ENCODE measurements at places on chromosomes 11 and 22.

DNA sequence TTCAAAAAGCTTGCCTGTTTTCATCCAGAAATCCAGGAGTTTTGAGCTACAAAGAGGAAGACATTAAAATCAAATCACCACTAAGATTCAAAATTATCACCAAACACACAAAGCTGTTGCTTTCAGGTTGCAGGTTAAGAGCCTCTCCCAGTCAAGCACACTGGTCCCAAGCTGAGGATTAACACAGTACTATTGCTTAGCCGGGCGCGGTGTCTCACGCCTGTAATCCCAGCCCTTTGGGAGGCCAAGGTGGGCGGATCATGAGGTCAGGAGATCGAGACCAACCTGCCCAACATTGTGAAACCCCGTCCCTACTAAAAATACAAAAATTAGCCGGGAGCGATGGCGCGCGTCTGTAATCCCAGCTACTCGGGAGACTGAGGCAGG lies 1165.1 kb downstream of the LRRC4C start:
- DNase-seq: no peak

GRCh38 chr22:16824716-16825687 lies at the start of gene XKR3:
TSS of gene XKR3 (minus strand) at chr22:16825411. CDS start at chr22:16808073, 17,338 bp downstream.
- DNase-seq: peak; percentile 2

- peak; percentile 61 for DNase-seq
These were observed 80.2 kb downstream of the CCDC34 start for GRCh38 chr11:27282806-27283205.

DNA sequence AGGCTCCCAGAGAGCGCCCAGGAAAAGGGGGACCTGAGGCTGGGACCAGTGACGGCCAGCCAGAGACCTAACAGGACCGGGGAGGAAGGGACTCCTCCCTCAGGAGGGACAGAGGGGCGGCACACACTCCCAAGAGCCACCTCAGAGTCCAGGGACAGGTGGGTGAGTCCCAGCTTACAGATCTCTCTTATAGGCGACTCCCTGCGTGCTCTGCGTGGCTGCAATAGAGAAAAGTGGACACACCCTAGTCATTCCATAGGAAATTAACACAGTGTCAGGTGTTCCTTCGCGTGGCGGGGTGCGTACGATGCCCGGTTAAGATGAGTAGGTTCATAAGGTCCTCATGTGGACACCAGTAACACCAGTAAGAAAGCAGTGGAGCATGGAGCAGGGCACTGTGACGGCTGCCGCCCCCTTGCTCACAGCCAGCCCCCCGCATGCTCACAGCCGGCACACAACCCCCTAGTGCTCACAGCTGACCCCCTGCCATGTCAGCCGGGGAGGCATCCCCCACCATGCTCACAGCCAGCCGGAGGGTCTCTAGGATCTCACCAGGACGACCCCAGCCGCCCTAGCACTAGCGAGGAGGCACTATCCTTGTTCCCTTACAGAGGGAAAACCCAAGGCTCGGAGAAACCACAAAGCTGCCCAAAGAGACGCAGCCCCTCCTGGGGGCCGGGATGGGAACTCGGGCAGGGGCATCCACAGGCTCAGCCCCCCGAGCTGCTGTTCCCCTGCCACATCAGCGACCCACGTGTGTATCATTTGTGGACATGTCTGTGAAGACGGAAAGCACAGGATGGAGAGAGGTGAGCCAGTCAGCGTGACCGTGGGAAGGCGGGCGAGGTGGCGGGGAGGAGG lies 426.8 kb downstream of the TBC1D22A start:
- no peak for DNase-seq

GRCh38 chr11:75931124-75931523 lies 116.1 kb downstream of the UVRAG start:
- DNase-seq: no peak

DNA sequence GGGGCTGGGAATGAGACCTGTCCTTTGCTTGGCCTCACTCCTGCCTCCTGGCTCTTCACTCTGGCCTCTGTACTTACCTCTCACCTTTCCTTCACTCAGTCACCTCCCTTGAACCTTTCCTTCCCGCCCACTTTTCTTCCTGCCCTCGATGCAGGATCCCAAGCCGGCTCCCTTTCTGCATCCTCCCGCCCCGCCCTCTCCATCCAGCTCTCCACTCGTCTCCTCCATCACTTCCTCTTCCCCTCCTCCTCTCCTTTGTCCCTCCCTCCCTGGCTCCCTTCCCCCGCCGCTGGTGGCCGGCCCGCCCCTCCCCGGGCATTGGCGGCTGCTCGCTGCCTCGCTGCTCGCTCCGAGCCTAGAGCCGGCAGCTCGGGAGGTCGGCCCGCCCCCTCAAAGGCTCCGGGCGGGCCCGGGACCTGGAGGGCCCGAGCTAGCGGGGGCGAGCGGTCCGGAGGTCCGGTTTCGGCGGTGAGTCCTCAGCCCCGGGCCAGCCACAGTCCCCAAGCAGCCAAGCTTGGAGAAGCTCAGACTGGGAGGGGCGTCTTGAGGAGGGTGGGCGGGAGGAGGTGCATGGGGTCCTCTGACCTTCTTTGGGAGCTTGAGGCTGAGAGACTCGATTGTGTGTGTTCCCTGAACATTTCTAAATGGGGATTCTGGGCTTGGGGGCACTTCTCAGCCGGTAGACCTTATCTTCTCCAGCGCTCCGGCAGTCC lies 13.8 kb downstream of the PHLDB1 start:
- DNase-seq: peak; percentile 93

DNA sequence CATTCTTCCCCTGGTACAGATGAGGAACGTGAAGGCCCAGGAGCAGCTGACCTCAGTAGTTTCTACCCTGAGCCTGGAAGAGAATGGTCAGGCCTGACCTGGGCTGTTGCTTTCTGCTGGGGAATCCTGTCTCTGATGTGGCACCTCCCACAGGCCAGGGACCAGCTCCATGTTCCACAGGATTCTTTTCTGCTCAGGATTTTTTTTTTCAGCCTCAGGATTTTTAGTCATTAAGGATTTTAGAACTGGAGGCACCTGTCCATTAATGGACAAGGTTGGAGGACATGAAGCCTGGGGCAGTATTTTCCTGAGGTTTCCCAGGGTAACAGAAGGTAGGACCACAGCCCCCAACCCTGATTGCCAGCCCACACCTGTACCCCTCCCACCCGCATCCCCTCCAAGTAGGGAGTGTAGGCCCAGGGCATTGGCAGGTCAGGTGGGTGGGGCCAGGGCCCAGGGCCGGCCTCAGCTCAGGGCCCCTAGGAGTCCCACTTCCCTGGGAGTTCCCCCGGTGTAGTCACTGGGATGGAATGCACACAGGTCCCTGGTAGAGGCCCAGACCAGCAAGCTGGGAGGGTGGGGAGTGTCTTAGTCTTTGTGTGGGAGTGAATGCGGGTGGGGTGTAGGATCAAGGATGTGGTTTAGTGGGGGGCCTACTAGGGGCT lies 16.1 kb downstream of the BIK start:
- peak; percentile 33 for DNase-seq

DNA sequence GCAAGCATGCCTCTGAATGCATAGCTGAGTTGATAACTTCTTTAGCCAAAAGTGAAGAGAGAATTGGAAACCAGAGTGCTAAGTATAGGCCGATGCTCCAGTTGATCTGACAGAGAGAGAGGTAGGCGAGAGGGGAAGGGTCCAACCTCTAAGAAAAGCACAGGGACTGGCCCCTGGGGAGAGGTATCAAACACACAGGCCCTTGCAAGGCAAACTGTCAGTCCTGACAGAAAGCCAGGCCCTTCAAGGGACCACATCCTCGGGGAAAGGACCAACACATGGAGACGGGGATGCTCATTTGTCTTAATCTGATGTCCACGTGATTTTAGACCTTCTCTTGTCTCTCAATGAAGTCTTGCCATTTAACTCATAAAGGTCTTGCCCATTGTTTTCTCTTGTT lies 43.9 kb upstream of the SPATA19 start:
- DNase-seq: no peak

DNA sequence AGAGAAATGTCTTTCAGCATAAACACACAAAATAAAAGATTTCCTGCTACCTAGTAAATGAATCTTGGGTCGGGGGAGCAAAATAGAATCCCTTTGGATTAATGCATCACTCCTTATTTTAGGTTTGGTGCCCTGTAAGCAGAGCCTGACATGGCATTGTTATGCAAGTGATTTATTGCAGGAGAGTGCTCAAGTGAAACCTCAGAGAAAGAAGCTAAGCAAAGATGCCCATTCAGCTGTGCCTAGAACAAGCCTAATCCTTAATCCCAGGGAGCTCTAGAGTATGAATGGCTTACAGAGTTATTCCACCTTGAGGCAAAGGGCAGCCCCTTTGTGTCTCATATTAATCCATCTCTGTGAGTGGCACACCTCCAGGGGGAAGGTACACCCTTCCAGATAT lies 21.1 kb downstream of the C11orf87 start:
- DNase-seq: peak; percentile 9

- peak; percentile 89 for DNase-seq
These were observed 157.8 kb upstream of the GRK3 start for GRCh38 chr22:25406510-25407210.

GRCh38 chr11:20626279-20626678 lies 26.9 kb downstream of the SLC6A5 start:
- DNase-seq: no peak

DNA sequence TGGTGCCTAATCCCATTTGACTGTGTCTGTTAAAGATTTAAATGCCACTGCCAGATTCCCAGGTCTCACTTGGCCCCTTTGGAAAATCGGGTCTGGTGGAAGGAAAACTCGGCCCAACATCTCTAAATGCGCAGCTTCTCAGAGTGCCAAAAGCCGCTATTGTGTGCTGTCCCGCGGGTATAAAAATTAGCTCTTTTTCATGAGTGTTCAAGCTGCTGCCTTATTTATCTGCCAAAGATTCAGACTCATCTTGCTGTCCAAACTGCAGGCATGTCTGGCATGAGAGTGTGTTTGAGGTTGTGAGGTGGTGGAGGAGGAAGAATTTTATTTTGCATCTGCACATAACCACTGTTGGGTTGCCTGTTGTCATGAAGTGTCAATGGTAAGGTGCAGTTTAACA lies 91.4 kb downstream of the NELL1 start:
- no peak for DNase-seq

DNA sequence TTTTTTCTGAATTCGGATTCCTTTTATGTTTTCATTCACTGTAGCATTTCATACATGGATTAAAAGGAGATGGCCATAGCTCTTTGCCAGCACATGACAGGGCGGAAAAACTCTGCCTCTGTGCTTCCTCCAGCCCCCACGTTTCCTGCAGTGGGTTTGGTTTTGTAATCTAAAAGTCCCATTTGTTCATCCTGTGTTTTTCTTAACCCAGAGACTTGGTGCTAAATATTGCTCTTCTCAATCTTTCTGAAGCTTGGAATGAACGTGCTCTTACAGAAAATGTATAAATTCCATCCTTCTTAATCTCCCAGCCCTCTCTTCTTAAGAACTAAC lies 89.9 kb downstream of the PPP6R3 start:
- no peak for DNase-seq

DNA sequence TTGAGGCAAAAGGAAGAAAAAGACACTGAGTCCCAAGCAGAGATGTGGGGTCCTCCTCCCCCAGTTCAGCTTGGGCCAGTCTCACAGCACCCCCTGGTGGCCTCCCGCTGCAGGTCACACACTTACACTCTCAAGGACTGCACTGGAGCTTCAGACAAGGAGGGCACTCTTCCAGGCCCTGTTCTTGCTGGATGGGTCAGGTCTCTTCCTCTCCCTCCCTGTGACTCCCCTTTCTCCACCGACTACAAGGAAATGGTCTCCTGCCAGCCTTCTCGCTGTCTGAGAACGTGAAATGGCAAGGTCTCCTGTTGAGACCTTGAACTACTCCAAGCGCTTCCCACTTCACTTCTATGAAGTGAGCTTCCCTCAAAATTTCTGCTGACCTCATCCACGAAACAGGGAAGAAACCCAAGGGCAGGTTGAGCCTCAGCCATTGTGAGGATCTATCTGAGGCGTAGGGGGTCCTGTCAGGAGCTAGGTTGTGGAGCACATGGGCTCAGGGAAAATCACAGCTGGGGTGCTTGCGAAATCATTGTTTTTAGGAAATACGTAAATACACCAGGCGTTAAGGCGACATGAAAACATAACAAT lies 11.2 kb upstream of the IGLL1 start:
- peak; percentile 37 for DNase-seq

- DNase-seq: no peak
These were observed 2.8 kb downstream of the ZFTA start for GRCh38 chr11:63765688-63766241.

- DNase-seq: no peak
These were observed 7.3 kb downstream of the ZDHHC8 start for GRCh38 chr22:20138868-20139267.

DNA sequence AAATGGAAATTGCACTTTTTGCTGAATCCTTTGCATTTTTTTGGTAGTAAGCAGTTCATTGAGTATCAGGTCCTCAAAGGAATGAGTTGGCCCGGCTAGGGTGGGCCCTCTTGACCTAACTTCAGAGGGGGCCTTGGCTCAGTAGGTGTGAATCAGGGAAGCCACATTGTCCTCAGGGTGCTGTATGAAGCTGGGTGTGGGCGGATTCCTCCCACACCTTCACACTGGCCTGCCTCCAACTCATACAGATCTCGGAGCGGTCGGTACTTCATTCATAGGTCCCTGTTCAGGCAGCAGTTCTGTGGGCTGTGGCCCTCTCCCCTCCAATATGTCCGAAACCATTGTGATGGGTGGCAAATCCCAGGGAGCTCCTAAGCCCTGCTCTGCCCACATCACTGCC lies 47.4 kb upstream of the OR4B1 start:
- no peak for DNase-seq

DNA sequence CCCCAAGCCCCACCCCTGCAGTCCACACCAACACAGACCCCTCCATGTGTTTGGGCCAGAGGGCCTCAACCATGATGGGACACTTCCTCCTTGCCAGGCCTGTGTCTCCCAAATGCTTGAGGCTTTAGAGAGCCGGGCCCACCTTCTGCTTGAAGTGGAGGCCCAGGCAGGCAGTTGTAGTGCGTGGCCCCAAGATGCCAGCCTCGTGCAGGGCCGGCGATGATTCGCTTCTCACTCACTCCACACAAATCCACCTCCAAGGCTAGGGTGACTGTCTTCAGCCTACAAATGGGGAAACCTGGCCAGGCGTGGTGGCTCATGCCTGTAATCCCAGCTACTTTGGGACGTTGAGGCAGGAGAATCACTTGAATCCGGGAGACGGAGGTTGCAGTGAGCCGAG lies 5.7 kb downstream of the PRR5 start:
- DNase-seq: peak; percentile 32

DNA sequence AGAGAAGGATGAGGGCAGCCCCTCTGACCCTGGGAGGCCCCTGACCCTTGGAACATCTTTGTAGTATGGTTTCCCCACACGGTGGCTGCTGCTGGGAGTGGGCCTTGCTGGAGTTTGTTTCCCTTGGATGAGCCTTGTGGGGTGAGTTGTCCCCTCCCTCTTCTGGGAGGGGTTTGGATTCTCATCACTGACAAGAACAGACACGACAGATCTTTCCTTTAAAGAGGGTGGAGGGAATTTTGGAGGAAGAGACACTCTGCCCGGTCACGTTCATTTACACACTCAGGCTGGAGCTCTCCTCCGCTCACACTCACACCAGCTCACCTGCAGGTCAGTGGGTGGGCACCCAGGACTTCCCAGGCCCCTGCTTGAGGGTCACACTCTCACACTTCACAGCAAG lies 31.7 kb downstream of the POU2F3 start:
- no peak for DNase-seq

DNA sequence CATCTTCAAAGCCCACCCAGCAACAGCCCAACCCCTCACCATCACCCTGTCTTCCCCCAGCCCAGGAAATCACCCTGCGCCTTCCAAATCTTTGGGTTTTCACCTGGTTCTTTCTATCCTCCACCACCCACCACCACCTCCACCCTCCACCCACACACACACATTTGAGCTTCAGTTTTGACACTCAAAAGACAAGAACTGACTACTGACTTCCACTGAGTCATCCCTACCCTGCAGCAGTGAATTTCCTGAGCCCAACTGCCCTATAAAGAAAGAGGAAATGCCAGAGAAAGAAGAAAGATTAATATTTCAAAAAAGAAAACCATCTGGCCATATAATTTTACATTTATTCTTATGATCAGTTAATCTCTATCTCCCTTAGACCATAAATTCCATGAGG lies 137.5 kb downstream of the CHST1 start:
- DNase-seq: no peak

All from myocyte (in vitro differentiated cells).